H9 (cell line): ENCODE measurements at places on chromosomes 16 and 17. TPM values are rescaled to one million over a fixed set of nuclear protein-coding genes. Genes with fewer than 3 reads are reported as not detected.

Gene SLC5A10
- not detected in 2 replicates for total RNA-seq

Gene SDR42E1
- 0.02 TPM in 1 of 2 replicates, not detected in the other for total RNA-seq

Gene ZFP3
- 0.11 and 0.18 TPM in 2 replicates for total RNA-seq

Gene ZMYND15
- 0.42 and 0.44 TPM in 2 replicates for total RNA-seq

Gene TANC2
- 7.3 and 9.3 TPM in 2 replicates for total RNA-seq

Gene TEX19
- 1.4 and 1.5 TPM in 2 replicates for total RNA-seq

Gene ADGRG1
- total RNA-seq, result 0.57 and 1.1 TPM in 2 replicates
